ENCODE measurements at places on chromosomes 12 and 14.

- DNase-seq, result no peak
These were observed 12.6 kb downstream of the TRIM9 start for GRCh38 chr14:51082349-51082748.

- no peak for DNase-seq
These were observed 43.1 kb downstream of the ZFP36L1 start for GRCh38 chr14:68749487-68750475.

GRCh38 chr14:75627406-75627805 lies 33.3 kb downstream of the ERG28 start:
- DNase-seq, result no peak

DNA sequence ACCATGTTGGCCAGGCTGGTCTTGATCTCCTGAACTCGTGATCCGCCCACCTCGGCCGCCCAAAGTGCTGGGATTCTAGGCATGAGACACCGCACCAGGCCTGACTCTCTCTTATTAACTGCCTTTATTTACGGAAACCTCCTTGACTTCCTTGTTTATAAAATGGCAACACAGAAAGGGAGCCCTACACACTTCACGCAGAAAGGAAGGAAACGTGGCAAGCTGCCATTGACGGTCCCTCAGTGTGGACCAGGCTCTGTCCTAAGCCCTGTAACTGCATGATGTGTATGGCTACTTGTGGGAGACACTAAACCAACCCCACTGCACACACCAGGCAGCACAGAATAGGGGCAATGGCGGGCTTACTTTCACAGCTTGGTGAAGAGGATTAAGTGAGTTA lies 11.7 kb downstream of the CINP start:
- DNase-seq, result no peak

- no peak for DNase-seq
These were observed 158.0 kb downstream of the PIK3C2G start for GRCh38 chr12:18419311-18419710.

DNA sequence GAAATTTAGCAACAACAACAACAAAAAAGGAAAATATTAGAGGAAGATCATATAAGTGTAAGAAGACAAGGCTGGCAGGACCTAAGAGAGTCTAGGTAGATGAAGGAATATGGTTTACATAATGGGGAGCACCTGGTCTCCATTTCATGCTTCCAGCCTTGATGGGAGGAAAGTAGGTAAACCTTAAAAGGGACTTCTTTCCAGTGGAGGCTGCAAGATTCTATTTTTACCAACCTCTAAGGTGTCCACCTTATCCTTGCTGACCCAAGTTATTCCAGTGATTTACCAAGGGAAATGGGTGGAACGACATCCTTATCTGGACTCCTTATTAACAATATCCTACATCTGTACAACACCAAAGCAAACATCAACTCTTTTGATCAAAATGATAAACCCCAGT lies 30.0 kb downstream of the DAD1 start:
- DNase-seq, result no peak

DNA sequence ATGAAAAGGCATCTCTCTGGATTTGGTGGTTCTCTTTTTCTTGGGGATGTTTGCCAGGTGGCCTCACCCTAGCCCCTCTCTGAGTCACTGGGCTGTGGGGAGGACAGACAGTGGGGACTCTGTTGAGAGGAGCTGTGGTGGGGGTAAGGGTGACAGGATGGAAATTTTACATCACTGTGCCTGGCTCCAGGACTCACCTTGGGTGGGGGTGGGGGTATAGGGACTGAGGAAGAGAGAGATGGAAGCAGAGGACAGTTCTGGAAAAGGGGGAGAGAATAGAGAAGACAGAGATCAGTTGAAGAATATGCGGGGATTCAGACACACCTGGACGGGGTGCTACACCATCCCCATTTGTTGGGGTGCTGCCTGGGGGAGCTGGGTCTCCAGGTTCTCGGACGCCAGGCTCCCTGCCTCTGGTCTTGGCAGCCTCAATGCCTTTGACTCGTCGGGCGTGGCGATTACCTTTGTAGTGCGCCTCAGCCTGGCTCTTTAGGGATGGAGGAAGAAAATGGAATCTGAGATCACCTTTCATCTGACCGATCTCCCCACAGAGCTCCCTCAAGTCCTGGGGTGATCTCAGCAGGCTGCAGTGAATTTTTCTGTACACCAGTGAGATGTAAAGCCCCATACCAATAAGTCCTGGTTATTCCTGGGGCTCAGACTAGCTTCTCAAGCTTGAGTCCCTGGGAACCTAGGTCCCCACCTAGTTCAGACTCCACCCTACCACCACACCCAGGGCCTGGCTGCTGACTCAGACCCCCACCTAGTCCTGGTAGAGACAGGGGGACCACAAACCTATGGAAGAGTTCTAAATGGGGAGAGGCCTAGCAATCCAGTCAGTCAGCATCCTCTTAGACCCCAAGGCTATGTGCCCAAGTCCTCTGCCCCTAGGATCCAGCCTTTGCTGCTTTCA lies 9.6 kb upstream of the GPR84 start:
- no peak for DNase-seq

DNA sequence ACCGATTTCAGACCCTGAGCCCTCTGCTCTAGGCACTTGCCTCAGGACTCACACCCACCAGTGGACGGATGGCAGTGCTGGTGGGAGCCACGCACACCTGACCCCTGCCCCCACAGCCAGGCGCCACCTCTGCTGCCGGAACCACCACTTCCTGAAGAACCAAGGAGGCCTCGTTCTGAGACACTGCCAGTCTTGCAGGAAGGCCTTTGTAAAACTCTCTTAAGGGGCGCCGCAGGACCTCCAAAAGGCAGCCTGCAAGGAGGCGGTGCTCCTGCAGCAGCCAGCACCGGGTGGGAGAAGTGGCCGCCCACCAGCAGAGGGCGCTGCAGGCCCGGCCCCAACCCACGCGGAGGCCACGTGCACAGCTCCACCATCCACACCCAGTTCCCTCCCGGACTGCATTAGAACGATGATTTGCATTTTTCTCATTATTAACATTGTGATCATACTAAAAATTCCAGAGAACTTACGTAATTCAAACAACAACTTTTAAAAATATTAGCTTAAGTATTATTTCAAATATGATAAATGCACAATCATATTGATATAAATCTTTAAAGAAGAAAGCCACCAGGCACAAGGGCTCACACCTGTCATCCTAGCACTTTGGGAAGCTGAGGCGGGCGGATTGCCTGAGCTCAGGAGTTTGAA lies 12.8 kb downstream of the STX2 start:
- DNase-seq, result no peak

GRCh38 chr12:108955225-108955835 lies 65.5 kb downstream of the SVOP start:
- no peak for DNase-seq

- DNase-seq, result no peak
These were observed 991.9 kb downstream of the FLRT2 start for GRCh38 chr14:86521843-86522242.

- no peak for DNase-seq
These were observed 1.6 kb downstream of the CTDSP2 start for GRCh38 chr12:57844709-57845477.

DNA sequence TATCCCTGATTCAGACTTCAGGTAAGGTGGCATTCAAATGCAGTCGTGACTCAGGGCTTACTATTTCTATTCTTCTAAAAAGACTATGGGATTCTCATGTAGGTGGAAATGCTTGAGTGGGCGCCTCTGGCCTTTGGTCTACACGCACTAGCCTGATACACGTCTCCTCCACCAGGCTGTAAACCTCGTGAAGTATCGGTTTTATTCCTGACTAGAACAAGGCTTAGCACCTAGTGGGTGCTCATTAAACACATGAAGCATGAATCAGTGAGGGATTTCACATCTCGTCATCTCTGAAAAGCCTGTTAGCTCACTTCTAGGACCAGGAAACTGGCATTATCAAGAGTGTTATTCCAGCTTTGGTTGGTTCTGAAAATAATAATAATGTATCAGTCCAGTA lies 17.7 kb upstream of the HNF1A start:
- DNase-seq, result no peak

DNA sequence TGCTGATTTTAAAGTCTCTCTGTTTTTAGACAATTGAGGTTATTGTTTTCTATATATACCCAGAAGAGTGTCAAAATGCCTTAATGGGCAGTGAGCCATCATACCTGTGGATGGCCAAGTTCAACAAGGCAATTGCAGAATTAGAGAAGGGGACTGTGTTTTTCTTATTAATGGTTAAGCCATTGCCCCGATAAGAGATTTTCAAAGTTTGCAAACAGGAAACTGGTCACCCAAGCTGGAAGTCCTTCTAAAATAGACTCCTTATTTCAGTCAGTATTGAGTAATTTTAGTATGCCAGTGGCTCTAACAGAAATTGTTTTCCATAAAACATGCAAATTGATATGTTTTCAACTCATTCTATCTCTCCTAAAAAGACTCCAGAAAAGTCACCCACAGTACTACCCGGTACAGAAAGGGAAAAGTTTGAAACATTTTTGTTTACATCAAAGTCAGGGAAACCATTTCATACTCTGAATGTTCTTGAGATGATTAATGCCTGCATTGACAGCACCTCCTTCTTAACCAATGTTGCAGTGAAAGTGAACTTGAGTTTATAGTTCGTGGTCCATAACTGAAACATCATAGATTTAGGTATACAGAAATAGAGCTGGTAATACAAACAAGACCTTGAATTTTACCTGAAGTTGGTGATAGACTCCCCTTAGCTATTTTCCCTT lies 191.1 kb downstream of the TMX1 start:
- DNase-seq, result no peak

GRCh38 chr12:105769486-105769885 lies 369.3 kb downstream of the NUAK1 start:
- no peak for DNase-seq

GRCh38 chr12:62725781-62726180 lies 209.2 kb downstream of the PPM1H start:
- no peak for DNase-seq

- no peak for DNase-seq
These were observed 56.7 kb downstream of the LRRIQ1 start for GRCh38 chr12:85092814-85093370.
